ENCODE measurements at places on chromosomes 5 and 9. TPM values are rescaled to one million over a fixed set of nuclear protein-coding genes. Genes with fewer than 3 reads are reported as not detected.

FCN2 gene
- total RNA-seq = not detected

NEURL1B gene
- total RNA-seq = 4.4 TPM

SHISAL2B gene
- not detected for total RNA-seq

FOXD4L4 gene
- 0.18 TPM for total RNA-seq
